T-helper 2 cell (primary cell): ENCODE measurements at places on chromosomes 4 and X.

DNA sequence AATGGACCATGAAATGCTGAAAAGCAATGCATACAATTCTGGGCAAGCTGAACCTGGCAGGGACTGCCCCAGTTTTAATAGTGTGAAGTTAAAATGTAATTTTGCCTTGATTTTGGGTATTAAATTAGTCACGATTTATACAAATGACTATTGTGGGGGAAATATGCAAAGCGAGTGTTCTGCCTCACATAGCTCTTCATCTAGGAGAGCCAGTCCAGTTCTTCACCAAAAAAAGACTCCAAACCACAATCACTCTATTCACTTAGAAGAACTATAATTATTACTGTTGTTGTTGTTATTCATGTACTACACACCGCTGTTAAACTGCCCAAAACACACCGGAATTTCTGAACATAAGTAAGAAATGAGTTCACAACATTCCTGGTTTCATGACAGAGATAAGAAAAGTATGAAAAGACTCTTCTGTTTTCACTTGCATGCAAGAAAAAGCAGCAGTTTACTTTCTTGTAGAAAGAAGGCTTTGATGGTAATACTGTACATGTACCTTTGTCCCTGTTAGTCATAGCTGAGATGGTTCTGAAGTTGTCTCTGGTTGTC, 101.9 kb downstream of the QRFPR start:
- DNase-seq: no peak

DNA sequence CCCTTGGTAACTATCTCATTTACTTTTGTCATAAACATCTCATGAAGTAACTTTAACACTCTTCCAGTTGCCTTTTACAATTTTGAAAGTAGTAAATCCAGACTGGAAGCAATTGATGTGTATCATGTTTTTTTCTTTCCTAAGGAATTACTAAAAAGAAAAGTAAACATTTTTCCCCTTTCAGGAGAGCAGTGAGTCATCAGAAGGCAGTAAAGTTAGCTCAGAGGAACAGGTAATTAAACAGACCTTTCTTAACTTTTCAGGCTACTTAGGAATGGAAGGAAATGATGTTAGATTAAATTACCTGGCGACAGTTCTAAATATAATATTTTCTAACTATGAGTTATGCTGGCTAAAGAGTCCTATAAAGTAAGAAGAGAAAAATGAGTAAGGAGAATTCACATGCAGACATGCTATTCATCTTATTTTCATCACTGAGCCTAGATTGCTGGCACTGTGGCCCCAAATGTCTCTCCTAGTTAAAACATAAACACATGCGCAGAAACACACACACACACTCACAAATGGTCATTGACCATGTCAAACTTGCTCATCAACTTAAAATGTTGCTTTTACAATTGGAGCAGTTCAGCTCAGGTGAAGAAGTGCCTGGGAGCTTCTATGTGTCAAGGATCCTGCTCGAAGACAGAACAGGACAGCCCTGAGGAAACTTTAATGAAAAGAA, 9.3 kb downstream of the DMP1 start:
- no peak for DNase-seq

GRCh38 chrX:137428766-137429591, 136.9 kb upstream of the ZIC3 start:
- DNase-seq: no peak

DNA sequence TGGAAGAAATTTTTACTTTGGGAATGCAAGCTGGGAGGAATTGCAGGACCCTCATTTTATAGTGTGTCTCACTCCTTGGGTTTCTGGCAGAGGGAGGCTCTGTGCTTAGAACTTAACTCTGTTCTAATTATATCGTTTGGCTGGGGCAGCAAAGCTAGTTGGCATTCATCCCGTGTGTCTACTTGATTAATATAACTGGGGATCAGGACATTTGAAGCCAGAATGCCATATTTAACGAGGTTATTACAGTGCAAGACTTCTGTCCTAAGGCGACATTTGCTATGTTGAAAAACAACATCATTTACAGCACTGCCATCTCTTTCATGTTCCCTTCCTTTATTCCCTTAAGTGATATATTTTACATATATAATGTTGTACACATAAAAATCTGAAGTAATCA, 179.1 kb upstream of the TBC1D9 start:
- no peak for DNase-seq

- DNase-seq: no peak
These were observed 218.0 kb upstream of the AMOT start for GRCh38 chrX:113058634-113059033.

- DNase-seq: no peak
These were observed 97.5 kb upstream of the CXXC4 start for GRCh38 chr4:104592183-104592582.

DNA sequence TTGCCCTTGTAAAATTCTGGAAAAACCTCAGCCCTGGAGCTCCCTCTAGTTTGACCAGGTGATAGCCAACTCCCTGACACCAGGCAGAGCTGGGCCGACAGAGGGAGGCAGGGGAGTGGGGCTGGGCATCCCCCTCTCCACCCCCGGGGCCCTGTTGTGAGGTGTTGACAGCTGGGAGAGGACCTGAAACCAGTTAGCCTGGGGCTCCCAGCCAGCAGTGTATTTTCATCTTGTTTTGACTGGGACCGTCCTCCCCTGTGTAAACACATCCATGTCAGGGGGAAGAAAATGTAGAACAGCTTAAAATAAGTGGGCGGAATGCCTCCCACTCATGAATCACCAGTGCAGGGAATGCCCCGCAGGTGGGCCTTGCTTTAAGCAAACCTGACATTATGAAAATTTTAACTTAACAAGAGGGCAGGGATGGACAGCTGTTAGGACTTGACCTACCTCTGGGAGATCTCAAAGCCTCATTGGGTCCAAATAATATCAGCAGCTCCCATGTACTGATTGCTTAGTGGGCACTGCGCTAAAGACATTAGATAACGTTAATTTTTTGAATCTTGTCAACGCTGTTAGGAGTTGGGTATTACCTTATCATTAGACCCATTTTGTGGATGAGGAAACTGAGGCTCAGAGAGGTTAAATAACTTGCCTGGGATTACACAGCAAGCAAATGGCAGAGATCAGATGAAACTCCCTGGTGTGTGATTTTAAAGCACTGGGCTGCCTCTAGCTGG, 45.9 kb downstream of the TSC22D3 start:
- no peak for DNase-seq

DNA sequence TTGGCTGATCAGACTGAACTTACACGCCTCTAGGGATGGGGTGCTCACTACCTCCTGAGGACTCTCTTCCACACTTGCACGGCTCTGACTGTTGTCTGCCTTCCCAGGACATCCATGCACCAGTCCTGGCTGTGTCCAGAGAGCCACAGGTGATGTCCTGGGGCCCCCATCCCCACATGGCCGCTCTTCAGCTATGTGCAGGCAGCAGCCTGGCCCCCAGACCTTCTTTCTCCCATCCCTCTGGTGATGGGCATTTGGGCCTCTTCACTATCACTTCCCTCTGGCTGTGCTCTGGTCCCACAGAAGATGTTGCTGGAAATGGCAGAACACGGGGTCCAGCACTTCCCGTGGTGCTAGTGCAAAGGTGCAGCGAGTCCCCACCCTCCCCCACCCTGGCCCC, 40.9 kb upstream of the HMX1 start:
- DNase-seq: no peak

DNA sequence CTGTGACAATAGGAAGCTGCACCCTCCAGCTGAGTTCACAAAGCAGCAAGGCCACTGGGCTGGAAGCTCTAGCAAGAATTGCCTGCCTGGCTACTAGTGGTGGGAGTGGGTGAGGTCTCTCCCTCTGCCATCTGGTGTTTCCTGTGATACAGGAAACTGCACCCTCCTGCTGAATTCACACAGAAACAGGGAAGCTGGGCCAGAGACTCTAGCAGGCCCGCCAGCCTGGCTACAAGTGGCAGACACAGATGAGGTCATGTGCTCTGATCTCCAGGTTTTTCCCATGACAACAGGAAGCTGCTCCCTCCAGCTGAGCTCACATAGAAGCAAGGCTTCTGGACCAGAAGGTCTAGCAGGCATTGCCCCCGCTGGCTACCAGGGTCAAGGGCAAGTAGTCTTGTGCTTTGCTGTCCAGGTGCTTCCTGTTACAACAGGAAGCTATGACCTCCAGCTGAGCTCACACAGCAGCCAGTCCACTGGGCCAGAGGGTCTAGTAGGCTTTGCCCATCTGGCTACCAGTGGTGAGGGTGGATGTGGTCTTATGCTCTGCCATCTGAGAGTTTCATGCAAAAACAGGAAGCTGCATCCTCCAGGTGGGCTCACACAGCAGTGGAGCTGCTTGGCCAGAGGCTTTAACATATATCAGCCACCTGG, 41.5 kb upstream of the ZXDA start:
- no peak for DNase-seq

DNA sequence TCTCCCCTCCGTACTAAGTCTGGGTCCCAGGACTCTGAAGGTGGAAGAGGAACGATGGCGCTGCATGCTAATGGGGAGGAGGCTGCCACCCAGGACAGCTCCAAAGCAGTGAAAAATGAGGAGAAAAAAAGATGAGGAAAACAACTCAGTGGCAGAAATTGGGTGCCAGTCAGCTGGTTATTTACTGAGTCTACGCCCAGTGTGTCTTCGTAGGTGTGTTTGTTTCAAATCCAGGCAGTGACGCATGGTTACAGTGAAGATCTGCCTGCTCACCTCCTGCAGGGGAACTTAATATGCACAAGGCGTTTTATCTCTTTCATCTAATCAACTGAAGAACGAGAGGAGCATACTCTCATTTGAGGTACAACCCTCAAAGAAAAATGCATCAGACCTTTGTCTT, 70.9 kb upstream of the FBXW7 start:
- no peak for DNase-seq

- no peak for DNase-seq
These were observed 7.5 kb upstream of the HPGDS start for GRCh38 chr4:94350095-94350494.

GRCh38 chrX:19684311-19684710, 169.0 kb upstream of the MAP3K15 start:
- DNase-seq: no peak

- DNase-seq: no peak
These were observed 97.8 kb downstream of the ZNF674 start for GRCh38 chrX:46447384-46447783.

- DNase-seq: no peak
These were observed 13.9 kb upstream of the CDS1 start for GRCh38 chr4:84569009-84569408.

GRCh38 chrX:69524781-69525363, 20.7 kb downstream of the NALF2 start:
- DNase-seq: no peak

DNA sequence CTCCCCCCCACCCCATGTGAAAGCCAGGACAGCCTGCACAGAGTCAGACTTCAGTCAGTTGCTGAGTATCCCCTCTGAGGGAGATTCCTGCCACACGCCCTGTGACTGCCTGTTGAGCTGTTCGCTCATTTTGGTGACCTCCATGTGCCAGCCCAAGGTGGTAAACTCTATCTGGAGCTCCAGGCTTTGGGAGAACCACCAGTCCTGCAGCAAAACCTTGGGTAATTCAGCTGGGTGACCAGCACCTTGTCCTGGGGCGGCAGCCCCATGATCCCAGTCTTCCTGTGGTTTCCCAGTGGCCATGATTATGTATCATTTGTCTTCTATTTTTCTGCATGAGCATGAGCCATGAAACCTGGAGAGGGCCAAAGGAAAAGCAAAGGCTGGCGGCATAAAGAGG, 73.4 kb downstream of the NBDY start:
- no peak for DNase-seq

DNA sequence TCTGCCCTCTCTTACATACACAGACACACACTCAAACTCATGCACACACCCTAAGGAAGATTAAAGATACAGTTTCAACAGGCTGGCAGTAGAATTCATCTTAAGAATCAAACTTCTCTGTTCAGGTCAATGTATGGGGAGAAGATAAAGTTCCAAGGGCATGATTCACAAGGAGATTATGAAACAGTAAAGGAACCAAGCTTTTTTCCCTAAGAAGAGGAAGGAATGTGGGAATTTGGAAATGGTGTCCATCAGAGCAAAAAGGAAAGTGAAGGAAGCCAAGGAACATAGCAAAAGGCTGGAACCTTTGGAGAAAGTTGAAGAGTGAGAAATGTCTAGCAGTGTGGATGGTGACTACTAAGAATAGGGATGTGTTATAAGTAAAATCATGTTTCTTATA, 191.0 kb upstream of the NPY2R start:
- DNase-seq: no peak

GRCh38 chr4:85659610-85660218, 184.8 kb downstream of the ARHGAP24 start:
- DNase-seq: no peak

DNA sequence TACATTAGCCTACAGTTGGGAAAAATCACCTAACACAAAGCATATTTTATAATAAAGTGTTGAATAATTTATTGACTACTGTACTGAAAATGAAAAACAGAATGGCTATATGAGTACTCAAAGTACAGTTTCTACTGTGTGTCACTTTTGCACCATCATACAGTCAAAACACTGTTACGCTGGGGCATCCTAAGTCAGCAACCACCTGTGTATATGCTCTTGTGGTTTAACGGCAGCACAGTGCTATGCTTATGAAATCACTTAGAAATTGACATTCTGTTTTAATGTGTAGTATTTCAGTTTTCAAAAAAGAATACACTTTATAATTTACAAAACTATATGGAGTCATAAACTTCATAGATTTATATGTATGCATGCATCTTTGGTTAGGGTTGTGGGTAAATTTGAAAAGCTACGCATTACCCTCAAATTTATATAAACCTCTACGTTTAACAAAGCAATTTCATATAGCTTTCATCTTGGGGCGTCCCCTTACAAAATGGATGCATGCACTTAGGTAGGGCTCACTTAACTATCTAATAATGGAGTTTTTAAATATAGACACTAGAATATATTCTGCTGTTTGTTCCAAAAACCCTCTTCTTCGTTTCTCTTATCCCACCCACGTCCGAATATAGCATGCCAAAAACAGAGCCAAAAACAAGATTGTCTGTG, 690 bp upstream of the NEIL3 start:
- no peak for DNase-seq

GRCh38 chrX:71990518-71990917, 79.9 kb downstream of the NHSL2 start:
- DNase-seq: no peak

GRCh38 chr4:1082215-1083182, 30.9 kb downstream of the RNF212 start:
- DNase-seq: peak; percentile 41

DNA sequence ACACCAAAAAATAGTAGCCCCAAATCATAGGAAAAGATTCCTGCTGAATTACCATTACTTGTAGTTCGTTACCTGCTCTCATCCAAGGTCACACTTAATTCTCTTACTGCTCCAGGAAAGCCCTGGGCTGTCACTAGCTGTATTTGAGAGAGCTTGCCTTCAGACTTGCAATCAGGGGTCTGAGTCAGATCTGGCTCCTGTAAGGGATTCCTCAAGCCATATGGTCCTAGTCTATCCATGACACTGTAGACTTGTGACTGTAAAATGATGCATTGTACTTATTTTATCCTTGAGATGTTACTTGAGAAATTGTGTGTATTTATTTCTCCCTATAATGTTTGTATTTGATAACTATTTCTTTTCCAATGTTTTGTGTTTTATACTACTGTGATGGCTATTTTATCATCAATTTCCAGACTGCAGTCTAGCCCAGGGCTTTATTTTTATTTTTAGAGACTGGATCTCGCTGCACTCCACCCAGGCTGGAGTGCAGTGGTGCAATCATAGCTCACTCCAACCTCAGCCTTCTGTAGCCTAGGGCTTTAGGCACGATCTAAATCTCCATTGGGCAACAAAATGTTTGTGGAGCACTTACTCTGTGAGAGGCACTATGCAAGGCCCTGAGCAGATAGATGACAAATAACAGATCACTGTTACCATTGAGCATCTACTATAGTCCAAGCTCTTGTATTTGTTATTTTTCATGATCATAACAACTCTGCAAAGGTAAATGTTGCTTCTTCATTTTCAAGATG, 24.2 kb downstream of the ERVMER34-1 start:
- DNase-seq: no peak

- DNase-seq: no peak
These were observed 91.9 kb downstream of the TENT5D start for GRCh38 chrX:80511969-80512760.
